ENCODE measurements at places on chromosomes 13 and 19.
A peak's percentile ranks its signal among the peaks of the same experiment; 100 is the strongest.

GRCh38 chr19:51708811-51709210 is 15.0 kb downstream of the HAS1 start:
- DNase-seq = no peak

DNA sequence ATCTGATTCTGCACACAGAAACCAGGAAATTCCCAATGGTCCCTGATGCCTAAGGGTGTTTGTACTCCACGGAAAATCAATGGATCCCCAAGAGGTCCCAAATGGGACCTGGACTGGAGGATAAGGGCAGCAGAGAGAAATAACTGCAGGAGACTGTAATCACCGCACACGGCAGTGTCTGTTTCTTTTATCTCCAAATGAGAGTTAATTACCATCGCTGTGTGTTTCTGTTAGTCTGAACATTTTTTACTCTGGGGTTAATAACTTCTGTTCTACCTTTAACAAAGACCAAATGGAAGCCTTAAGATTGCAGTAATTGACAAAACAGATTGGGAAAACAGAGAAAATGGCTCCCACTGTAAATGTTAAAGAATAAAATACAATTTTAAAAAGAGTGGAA is 320.9 kb downstream of the DCLK1 start:
- no peak for DNase-seq

DNA sequence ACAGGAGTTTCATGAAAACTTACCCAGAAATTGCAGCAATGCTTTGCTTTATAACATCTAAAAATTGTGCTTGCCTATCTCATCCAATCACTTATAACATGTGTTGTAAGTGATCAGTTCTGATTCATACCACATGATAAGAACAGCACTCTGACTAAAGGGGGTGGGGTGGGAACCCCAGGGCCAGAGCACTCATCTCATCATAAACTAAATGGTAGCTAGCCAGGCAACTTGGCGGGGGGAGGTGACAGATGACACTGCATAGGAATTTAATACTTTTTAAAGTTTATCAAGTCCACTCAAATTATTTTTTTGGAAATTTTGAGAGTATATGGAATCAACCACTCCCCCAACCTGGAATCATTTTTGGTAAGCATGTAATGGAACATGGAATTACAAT is 42.1 kb downstream of the FOXO1 start:
- no peak for DNase-seq

GRCh38 chr13:98399756-98400155 is 177.2 kb downstream of the STK24 start:
- no peak for DNase-seq

DNA sequence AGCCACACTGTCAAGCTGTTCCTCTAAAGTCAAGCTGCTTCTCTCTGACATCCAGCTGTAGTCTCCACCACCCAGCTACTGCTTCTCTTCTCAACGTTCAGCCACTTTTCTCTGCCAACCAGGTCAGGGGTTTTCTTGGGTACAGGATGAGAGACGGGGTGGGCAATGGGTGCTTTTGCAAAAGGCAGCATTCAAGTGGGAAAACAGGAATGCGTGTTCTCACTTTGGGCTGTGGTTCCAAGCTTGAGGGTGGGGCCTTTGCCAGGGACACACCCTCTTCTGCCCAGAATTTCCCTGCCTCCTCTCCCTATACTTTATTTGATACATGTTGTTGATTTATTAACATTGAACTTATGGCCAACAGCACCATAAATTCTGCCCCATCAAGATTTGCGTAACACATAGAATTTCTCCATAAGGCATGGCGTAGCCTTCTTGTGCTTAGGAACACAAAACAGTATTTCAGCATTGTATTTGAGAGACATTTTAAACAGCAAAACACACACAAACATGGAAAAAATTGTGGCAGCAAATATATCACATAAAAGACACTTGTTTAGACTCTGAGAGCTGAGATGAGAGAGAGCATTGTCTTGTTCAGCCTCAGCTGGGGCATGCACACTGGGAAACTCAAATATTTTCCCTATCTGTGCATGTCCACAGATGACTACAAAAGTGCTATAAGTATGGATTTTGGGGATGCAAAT is 392.8 kb downstream of the SLITRK6 start:
- no peak for DNase-seq

- no peak for DNase-seq
These were observed 2882.5 kb downstream of the PCDH9 start for GRCh38 chr13:64347664-64348063.

DNA sequence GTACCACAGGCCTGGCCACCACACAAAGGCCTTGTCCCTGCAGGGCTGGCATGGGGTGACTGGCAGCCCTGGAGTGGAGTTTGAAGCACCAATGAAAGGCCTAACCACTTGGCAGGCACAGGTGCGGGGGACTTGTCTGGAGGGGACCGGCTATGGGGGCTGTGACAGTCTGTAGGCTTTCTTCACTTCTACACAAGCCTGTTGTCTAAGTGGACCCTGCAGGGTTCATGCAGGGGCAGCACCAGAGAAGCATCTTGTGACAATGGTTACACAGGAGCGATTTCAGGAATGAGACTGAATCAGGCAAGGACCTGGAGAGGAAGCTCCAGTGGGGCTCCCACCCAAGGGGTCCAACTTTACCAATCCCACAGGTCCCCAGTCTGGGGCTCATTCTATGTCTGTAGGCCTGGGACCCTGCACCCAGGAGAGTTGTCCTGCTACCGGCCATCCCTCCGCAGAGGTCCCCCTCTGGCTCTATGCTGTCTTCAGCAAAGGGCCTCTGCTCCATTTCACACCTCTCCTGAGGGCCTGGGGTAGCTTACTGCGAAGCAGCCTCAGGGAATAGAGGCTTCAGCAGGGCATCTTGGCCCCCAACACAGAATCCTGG is 2.3 kb upstream of the ZNF837 start:
- DNase-seq = no peak

DNA sequence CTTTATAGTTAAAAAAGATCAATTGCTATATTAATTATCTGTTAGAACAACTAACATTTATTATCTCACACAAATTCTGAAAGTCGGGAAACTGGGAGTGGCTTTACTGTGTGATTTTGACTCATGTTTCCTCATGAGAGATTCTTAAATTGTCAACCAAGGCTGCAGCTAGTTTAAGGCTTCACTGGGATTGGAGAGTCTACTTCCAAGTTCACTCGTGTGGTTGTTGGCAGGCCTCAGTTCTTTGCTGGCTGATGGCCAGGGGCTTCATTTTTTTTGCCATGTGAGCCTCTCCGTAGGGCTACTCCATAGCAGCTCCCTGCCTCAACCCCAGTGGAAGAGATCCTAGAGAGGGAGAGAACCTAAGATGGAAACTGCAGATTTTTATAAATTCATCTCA is 24.5 kb upstream of the LPAR6 start:
- DNase-seq = peak; percentile 65

GRCh38 chr13:31038834-31039552 is 106.5 kb downstream of the TEX26 start:
- no peak for DNase-seq

DNA sequence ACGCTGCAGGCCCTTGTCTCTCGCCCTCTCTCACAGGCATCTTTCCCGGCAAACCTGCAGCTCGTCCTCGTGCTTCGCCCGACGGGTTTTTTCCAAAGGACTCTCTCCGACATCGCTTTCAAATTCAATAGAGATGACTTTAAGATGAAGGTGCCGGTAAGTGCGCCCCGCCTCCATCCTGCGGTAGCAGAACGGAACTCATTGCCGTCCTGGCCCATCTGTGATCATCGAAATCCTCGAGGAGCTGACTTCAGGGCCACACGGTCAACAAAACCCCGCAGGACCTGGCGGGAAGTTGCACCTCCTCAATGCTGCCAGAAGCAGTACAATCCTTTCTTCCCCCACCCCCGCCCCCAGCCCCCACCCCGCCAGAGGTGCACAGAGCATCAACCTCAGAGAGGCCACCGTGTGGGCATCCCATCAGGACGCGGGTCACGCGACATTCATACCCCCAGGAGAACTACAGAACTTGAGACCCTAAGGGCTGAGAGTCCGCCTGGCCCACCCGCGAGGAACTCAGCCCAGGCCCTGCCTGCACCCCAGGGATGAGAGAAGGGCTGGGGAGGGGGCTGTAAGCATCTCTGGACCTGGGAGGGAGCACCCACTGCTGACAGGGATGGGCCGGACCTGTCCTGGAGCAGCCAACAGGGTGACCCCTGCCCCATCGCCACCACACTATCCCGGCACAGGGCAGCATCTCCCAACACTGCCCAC is 44.9 kb upstream of the F7 start:
- DNase-seq = no peak

GRCh38 chr13:44575741-44576350 is at the start of gene TSC22D1:
TSC22D1 (minus strand) TSS chr13:44576330; CDS start chr13:44576074, 256 bp downstream.
- peak; percentile 32 for DNase-seq

GRCh38 chr13:91347996-91348905 is 764 bp downstream of the MIR17HG start:
- peak; percentile 53 for DNase-seq

- no peak for DNase-seq
These were observed 5.2 kb downstream of the INSR start for GRCh38 chr19:7288977-7289376.

DNA sequence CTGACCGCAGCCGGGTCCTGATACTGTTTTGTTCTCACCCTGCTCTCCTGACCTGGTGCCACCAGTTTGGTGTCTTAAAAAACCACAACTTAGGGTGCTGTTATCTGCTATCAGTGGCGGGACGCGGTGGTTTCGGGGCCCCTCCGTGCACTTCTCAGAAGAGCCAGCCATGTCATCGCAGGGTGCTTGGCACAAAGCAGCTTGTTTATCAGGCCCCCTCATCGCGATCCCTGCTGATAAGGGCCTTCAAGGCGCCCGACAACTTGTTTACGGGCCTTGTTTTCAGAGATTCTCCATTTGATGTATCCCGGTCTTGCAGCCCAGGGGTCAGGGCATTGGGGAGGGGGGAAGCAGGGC is 58.1 kb upstream of the KLF2 start:
- DNase-seq = no peak

- no peak for DNase-seq
These were observed 1526.5 kb upstream of the SLC10A2 start for GRCh38 chr13:104592545-104593250.

DNA sequence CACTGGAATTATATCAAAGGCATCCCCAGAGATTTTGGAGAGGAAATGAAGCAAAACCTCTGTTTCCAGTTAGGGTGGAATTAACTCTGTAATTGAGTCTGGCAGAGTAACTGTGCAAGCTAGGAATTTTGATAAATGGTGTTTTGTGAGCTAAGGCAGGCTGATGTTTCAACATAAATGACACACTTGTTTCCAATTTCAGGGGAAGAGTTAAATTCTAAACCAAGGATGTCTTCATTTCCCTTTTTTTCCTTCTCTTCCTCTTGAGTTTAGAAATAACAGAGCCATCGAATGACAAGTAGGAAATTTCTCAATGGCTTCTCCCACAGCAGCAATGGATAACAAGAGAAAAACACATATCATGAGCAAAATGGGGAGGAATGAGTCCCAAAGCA is 131.2 kb downstream of the IRS2 start:
- no peak for DNase-seq

All from psoas muscle (tissue), 8 donors.